Natural killer cell (primary cell): ENCODE measurements at places on chromosomes 3 and 15.

GRCh38 chr3:44232407-44232806 lies 9.3 kb upstream of the TOPAZ1 start:
- peak; percentile 14 for DNase-seq

DNA sequence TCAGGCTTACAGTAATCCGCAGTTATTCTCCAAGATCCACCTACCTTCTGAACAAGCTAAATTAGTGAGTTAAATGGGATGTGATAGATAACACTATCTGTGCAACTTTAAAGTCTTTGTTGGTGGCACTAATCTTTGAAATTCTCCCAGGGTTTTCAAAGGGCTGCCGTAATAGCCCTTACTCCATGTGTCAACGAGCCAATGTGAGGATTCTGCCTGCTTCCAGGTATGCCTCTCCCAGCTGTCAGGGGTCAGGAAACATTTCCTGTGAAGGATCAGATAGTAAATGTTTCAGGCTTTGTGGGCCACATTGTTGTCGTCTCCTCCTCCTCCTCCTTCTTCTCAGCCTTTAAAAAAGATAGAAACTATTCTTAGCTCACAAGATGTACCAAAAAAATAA lies 20.2 kb upstream of the SCN5A start:
- no peak for DNase-seq

DNA sequence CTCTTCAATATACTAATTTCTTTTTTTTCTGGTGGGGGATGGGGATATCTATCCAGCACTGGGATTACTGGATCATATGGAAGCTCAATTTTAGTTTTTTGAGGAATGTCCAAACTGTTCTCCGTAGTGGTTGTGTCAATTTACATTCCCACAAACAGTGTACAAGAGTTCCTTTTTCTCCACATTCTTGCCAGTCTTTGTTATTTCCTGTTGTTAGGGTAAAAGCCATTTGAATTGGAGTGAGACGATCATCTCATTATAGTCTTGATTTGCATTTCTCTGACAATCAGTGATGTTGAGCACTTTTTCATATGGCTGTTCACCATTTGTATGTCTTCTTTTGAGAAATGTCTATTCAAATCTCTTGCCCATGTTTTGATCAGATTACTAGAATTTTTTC lies 12.8 kb upstream of the WDR49 start:
- no peak for DNase-seq

DNA sequence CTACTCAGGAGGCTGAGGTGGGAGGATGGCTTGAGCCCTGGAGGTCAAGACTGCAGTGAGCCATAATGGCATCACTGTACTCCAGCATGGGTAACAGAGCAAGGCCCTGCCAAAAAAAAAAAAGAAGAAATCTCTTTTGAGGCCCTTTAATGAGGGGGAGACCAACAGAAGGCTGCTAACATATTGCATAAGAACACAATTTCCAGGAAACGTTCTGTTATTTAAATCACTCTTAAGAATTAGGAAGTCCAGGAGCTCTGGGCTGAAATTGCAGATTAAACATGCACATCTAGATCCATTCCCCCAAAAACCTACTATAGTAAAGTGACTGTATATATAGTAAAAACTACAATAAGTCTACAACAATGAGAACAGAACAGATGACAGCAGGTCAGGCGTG lies 16.1 kb upstream of the BLM start:
- no peak for DNase-seq

DNA sequence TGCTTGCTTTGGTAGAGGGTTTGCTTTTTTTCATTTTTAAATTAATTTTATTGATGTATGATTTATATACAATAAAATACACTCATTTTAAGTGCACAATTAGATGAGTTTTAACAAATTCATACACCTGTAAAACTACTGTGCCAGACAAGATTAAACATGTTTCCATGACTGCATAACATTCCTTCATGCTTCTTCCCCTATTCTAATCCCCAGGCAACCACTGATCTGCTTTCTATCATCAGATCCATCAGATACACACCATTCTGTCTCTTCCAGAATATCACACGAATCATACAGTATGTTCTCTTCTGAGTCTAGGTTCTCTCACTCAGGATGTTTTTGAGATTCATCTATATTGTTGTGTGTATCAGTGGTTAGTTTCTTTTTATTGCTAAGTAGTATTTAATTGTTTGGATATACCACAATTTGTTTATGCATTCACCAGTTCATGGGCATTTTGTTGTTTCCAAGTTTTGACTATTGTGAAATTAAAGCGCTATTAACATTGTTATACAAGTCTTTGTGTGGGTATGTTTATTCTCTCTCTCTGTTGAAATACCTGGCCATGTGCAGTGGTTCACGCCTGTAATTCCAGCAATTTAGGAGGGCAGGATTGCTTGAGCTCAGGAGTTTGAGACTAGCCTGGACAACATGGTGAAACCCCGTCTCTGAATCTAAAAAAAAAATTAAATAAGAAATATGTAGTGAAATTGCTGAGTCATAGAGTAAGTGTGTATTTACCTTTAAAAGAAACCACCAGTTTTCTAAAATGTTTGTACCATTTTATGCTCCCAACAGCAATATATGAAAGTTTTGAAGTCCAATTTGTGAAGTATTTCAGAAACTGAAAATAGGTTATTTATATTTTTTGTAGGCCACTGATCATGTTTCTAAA lies 7.0 kb upstream of the TFG start:
- DNase-seq, result no peak

- DNase-seq, result no peak
Observed at GRCh38 chr3:58270485-58270884, 32.9 kb downstream of the ABHD6 start.

- DNase-seq, result no peak
Observed at GRCh38 chr15:77097248-77097721, 26.4 kb upstream of the TSPAN3 start.

- no peak for DNase-seq
Observed at GRCh38 chr15:98714922-98715321, 66.6 kb downstream of the IGF1R start.

DNA sequence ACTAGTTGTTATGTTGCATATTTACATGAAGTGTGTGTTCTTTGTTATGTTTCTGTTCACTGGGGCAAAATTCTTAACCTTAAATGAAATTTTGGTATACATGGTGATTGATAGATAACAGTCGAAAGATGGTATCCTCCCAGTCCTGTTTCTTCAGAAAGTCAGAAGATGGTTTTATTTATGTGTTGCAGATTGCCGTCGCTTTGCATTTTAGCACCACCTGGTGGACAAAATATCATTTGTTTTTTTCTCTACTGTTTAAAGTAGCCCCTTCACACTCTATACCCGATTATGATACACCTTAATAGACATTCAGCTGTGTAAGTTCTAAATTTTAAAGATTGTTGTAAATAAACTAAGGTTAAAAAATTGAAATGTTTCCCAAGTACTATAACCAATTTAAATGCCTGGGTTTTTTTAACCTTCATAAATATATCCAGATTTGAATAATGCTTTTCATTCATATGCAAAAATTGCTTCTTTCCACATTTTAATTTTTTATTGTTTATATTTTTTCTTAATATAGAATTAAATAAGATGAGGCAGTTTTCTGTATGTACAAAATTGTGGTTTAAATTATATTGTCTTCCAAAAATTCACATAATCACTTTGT lies 152.2 kb downstream of the ALCAM start:
- DNase-seq, result peak; percentile 76

- DNase-seq, result no peak
Observed at GRCh38 chr3:152365766-152366593, 97.3 kb downstream of the MBNL1 start.

DNA sequence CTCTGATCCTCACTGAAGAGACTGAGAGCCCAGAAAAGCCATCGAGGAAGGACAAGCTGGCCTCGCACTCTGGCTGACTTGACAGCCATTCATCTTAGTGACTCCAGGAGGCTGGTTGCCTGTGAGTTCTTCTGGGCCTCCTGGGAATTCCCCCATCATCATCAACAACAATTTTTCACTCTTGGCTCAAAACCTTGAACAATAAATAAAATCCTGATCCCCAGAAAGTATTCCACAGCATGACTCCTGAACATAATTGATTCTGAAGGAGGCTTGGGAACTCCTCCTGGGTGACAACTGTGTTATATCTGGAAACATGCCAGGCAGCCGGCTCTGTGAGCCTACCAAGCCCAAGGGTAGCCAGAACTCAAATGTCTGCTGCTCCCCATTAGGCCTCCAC lies 188.6 kb downstream of the SHQ1 start:
- no peak for DNase-seq

DNA sequence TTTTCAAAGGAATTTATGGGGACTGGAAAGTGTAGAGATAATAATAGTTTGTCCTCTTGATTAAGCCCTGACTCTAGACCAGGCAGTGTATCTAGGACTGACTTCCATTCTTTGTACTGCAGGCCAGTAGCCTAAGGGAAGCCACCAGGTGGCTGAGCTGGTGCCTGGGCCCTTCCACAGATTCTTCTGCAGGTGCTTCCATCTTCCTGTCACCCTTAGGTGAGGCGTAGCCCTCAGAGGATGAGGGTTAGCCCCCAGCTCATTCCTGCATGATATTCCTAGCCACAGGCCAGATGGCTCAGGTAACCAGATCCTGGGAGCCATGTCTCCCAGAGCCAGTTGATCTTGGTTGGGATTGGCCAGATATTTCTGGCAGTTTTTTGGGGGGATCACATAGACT lies 169.0 kb upstream of the IL12A start:
- no peak for DNase-seq

- DNase-seq, result no peak
Observed at GRCh38 chr15:25059698-25060471, 105.1 kb downstream of the SNRPN start.

- DNase-seq, result peak; percentile 57
Observed at GRCh38 chr3:4976109-4976508, 3.1 kb upstream of the BHLHE40 start.

DNA sequence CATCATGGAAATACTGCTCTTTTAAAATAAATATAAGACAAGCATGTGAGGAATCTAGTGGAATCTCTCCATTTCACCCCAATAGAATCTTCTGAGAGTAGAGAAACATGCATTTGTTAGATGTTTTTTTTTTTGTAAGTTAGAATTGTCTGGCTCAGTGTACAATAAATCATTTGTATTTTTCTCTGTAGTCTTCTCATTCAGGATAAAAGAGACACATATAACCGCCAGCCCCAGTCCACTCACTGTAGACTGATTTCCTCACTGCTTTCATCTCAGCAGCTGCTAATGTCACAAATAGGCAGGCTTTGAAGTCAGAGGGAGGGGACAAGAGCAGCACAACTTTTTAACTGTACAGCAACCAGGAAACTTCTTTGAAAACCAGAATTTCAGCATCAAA lies 140.2 kb upstream of the RBMS3 start:
- no peak for DNase-seq

DNA sequence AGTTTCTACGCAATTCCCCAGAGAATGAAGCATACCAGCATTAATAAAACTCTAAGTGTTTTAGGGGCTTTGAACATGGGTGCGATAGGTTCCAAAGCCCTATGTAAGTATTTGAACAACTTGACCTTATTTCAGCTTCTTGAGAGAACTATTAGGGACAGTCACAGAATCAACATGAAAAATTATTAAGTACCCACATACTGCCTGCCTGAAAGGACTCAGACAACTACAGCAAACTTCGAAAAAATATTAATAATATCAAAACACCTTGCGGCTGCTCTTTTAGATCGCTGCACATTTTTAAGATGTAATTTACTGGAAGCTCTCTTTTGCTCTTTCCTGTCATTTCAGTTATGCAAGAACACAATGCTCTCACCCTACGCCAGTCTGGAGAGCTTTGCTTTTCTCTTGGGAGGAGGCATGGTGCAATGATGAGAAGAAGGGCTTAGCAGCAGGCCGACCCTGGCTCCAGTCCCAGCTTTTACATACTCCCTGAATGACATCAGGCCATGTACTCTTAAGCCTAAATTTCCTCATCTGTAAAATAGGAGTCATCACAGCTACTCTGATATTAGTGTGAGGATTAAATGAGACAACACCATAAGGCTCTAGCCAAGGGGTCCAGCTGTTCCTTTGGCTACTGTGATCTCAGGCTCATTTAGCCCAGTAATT lies 640.7 kb downstream of the FHIT start:
- no peak for DNase-seq

GRCh38 chr3:48268381-48268935 lies 27.6 kb downstream of the ZNF589 start:
- DNase-seq, result peak; percentile 85

DNA sequence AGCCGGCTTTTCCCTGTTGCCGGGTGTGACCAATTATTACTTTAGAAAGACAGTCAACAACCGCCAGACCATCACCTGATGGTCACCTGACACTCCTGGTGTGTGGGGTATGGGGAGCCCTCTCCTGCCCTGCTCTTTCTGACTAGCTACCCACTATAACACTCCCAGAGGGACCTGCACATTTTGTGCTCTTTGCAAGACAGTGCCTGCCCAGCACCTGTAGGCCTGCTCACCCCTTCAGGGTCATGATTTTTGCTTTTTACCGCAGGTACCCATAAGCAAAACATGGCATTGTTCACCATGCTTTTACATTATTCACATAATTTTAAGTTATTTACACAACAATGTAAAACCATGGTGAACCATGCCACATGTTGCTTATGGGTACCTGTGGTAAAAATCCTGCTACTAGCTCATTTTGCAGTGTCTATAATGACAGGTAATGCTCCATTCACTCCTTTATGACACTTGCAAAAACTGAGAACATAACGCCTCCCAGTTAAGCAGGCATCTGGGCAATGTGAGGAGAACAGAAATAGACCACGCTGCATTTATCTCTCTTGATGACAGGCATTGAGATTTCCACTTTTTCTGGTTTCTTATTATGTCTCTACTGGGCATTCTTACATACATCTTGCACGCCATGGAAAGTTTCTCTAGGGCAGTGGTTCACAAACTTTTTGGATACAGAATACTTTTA lies 9.9 kb downstream of the CCRL2 start:
- DNase-seq, result no peak

- no peak for DNase-seq
Observed at GRCh38 chr15:64216196-64216595, 53.4 kb upstream of the PPIB start.

GRCh38 chr15:33009026-33009425 lies 185.5 kb downstream of the FMN1 start:
- DNase-seq, result no peak

DNA sequence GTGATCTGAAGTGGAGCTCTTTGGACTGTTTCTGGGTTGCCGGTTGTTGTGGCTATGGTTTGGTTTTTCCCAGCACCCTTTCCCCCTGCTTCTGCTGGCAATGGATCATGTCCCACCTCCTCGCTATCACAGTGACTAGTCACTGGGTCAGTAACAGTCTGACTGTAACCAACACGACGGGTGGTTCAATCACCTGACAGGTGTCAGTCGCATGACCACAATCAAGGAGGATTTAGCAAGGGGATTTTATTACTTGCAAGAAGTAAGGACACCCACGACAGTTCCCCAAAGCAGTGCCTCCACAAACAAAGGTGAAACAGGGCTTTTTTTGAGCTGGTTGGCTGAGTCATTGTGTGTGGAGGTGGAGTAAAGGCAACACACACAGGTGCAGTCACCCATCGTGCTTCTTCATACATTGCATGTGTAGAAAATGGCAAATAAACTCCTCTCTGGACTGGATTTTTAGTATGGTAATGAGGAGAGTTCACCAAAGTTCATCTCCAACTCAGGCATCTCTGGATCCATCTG lies 58.8 kb upstream of the FAM3D start:
- no peak for DNase-seq

GRCh38 chr3:124246949-124247348 lies 255.0 kb upstream of the ROPN1 start:
- DNase-seq, result no peak
